ENCODE measurements at places on chromosomes 3 and 15.
A peak's percentile ranks its signal among the peaks of the same experiment; 100 is the strongest.

DNA sequence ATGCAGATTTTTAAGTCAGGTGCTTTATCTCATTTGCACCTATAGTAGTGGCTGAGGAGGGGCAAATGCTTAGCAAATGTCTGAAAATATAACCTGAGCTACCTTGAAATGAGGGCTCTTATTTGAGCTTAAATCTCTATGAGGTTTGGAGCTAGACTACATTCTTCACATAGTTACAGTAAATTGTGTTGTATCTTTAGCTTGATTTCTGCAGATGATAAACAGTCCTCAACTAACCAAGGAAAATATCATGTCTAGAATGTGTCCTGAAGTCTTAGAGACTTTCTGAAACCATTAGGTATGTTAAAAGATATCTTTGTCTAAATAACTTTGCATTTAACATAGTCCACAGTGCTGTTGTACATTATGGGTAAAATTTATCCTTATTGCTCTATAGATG is 127.6 kb downstream of the ATP1B3 start:
- DNase-seq, result no peak

DNA sequence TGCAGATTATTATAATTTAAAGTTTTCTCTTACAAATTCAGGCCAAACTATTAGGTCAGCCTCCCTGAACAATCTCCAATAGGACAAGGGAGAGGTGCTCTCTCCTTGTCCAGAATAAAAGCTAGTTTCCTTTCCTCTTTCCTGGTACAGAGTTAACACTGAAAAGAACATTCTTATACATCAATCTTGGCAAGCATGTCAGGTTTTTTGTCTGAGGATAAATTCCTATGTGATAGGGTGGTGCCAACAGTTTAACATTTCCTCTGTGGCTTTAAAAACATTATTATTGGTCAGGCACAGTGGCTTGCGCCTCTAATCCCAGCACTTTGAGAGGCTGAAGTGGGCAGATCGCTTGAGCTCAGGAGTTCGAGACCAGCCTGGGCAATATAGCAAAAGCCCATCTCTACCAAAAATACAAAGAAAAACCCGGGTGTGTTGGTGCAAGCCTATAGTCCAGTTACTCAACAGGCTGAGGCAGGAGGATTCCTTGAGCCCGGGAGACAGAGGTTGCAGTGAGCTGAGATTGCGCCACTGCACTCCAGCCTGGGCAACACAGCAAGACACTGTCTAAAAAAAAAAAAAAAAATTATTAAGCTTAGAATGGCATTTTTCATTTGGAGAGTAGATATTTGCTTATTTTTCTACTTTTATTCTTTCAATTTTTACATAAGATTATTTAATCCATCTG is 13.7 kb upstream of the ULK4 start:
- DNase-seq, result no peak

- DNase-seq, result no peak
Measured at GRCh38 chr15:83088876-83089275, 18.6 kb upstream of the TM6SF1 start.

GRCh38 chr3:63151897-63152296 is 126.2 kb upstream of the SYNPR start:
- DNase-seq, result no peak

GRCh38 chr15:65094294-65094995 is 17.9 kb downstream of the KBTBD13 start:
- DNase-seq, result no peak

DNA sequence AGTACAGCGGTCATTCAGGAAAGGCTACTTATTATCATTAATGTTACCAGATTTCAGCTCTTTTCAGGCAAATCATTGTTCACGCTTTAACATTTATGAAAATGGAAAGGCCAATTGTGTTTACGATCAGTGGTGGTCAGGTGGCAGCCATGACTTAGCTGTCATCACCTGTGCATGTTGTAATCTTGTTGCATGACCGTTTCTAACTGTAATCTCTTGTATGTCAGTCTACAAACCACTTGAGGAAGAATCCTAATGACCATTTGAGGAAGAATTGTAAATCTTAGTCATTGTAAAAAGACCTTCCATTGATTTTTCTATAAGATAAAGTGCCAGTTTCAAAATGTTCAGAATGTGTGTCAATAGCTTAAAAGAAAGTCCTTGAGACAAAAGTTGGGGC is 100.4 kb downstream of the SERPINI1 start:
- DNase-seq, result no peak

GRCh38 chr3:46389306-46389705 is 17.6 kb downstream of the CCR5AS start:
- DNase-seq, result no peak

DNA sequence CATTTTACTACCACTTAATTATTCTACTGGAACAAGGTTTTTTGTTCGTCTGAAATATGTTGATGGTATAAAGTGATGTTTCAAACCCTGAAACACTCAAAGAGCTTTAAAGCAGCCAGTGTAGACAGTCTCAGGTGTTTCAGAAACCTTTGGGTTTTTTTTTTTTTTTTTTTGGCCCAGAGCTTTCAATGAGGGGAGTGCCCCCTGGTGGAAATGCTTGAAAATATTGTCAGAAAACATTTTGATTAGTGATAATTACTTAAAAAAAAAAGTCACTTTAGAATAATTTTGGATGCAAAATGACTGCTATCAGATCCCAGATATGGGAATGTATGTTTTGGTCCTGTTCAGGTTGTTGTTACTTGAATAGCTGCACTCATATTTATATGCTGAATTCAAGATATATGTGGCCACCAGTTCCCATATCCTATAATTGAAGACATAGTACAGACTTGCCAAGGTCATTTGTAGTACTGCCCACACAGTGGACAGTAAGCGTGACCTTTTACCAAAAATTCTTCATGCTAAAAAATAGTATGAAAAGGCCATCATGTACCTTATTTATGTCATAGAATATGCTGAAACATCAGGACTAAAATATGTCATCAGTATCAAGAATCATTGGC is 35.9 kb downstream of the SATB1 start:
- peak; percentile 46 for DNase-seq

DNA sequence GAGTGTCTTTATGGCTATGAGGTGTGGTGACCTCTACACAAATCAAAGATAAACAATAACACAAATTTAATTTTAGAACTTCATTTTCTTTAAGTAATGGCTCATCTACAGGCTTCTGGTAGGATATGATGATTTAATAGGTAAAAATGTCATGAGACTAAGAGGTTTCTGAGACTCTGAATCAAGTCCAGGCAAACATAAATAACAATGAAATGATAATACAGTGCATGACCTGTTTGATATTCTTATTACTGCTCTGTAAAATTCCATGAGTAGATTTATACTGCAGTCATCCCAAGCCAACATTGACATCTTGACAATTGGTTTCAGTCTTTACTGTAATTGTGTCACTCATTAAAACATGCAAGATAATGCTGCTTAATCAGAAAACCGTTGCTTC is 936.8 kb downstream of the MCTP2 start:
- DNase-seq, result no peak

GRCh38 chr15:59867086-59867855 is 136.8 kb upstream of the FOXB1 start:
- no peak for DNase-seq

GRCh38 chr3:137205394-137206045 is 247.7 kb downstream of the IL20RB start:
- DNase-seq, result peak; percentile 23

GRCh38 chr15:58522391-58522790 is 90.6 kb downstream of the LIPC start:
- DNase-seq, result no peak
